ENCODE measurements at places on chromosomes 4 and X.
A peak's percentile ranks its signal among the peaks of the same experiment; 100 is the strongest.

GRCh38 chr4:30718641-30719453, 1.3 kb upstream of the PCDH7 start:
- DNase-seq, result no peak

- no peak for DNase-seq
Measured at GRCh38 chr4:154471526-154472331, 19.9 kb downstream of the DCHS2 start.

DNA sequence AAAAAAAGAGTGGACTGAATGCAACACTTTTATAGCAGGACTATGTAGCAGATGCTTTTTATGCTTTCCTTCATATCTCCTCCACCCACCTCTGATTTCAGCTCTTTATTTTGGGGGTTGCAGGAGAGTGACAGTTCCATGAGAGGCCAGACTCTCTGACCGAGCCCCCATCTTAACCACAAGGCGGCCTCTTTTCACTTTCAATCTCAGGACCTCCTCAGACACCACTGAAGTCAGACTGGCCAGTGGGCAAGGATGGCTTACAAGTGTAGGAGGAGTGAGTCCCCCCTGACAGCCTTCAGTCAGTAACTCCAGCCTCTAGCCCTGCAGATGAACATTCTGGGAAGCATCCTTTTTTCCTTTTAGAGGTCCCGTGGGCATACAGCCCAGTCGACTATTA, 140.8 kb downstream of the FRAS1 start:
- DNase-seq, result no peak

DNA sequence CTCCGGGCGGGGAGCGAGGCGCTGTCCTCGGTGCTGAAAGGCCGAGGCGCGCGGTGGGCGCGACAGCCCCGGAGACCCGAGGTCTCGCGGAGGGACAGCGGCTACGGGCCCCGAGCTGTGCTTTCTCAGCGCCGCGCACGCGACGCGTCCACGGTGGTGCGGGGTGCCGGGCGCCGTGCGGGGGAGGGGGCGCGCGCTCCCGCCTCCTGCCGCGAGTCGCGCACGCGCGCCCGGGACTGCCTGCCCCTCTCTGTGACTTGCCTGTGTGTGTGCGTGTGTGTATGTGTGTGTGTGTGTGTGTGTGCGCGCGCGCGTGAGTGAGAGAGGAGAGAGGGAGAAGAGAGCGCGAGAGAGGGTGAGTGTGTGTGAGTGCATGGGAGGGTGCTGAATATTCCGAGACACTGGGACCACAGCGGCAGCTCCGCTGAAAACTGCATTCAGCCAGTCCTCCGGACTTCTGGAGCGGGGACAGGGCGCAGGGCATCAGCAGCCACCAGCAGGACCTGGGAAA, at the start of gene GRIA2:
Gene GRIA2, plus strand, starts transcription at position 358 of the 511 bp plus-strand sequence. CDS start 315 bp downstream, outside the sequence.
- DNase-seq, result no peak

GRCh38 chrX:107552930-107553329, 75.4 kb upstream of the PRPS1 start:
- no peak for DNase-seq

DNA sequence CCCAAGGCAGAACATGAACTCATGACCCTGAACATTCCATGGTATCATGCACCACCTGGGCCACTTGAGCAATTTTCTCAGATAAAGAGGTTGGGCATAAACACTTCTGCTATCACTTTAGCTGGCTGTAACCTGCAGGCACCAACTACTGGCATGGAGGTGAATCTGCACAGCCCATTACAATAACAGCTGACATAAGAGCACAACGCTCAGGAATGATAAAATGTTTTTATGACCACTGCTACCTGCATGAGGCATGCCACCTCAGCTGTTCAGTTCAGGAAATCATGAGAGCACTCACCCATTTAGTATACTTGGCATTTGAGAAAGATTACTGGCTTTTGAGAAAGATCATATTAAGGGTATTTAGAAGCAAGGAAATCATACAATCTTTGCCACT, 85.7 kb upstream of the SPIN4 start:
- no peak for DNase-seq

DNA sequence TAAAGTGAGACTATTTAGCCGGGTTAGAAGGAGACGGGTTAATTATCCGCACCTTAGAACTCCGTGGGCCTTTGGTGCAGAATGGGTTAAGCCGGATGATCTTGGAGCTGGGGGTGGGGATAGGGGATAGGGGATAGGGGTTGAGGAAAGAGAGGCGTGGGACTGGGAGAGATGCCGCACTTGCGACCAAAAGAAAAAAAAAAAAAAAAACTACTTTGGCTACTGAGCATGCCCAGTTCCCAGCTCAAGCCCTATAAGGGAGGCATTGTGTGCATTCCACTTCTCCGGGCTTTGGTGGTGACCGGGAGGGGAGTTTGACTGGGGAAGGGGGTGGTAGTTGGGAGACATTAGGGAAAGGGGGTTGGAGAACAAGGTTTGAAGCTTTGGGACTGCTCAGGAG, at the start of gene SLITRK4:
Gene SLITRK4, minus strand, starts transcription at position 187 of the 400 bp plus-strand sequence. CDS start 4,993 bp downstream, outside the sequence.
- DNase-seq, result no peak

GRCh38 chr4:186297013-186297645, 31.1 kb downstream of the F11 start:
- DNase-seq, result no peak

DNA sequence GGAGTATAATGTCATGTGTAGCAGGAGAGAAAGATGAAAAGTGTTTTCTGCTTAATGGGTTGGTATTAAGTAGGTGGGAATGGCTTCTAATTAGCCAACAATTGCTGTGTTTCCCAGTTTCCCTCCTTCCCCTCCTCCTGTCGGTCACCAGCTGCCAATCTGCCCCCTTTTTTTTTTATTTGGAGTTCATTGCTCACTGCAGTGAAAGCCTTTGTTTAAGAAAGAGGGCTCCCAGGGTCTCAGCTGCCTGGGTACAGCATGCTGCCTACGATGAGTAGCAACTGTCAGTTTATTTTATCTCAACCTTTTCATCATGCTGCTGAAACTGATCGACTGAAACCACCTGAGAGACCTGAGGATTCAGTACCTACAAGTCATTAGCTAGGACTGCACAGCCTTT, 149.0 kb downstream of the POU4F2 start:
- no peak for DNase-seq

- peak; percentile 74 for DNase-seq
Measured at GRCh38 chr4:122898370-122899150, 23.8 kb downstream of the NUDT6 start.

GRCh38 chrX:155031657-155032056, 5.0 kb downstream of the FUNDC2 start:
- no peak for DNase-seq

DNA sequence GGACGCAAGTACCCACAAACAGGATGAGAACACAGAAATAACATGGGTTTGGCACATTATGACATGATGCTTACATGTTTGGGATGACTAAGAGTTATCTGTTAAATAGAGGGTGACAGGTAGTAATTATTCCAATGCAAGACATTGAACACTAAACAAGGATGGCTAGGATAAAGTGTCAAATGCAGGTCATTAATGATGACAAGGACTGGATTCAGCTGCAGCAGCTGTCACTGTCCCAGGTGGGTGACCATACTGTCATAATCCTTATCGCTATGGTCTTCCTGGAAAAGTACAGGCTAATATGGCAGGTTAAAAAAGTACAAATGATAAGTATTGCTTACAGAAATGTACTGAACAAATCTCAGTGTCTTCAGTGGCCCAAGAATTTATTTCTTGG, 123.9 kb downstream of the ANTXR2 start:
- no peak for DNase-seq

All from HS-27A (cell line).